ENCODE measurements at places on chromosomes 7 and 10.

- DNase-seq, result no peak
Observed at GRCh38 chr7:18276380-18276779, 219.2 kb upstream of the HDAC9 start.

DNA sequence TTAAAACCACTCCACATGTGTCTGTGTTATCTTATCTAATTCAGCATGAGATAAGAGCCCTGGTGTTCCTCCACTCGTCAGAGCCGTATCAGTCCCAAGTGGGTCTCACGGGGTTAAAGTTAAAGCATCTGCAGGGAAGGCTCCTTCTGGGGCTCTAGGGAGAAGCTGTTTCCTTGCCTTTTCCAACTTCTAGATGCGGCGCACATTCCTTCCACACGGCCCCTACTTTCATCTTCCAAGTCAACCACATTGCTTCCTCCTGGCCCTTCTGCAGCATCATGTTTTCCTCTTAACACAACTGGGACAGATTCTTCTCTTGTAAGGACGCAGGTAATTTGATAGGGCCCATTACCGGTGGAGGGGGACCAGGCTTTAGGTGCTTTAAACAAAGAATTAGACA is 620.1 kb upstream of the DPP6 start:
- no peak for DNase-seq

GRCh38 chr7:14850039-14850438 is 52.5 kb downstream of the DGKB start:
- DNase-seq, result no peak

DNA sequence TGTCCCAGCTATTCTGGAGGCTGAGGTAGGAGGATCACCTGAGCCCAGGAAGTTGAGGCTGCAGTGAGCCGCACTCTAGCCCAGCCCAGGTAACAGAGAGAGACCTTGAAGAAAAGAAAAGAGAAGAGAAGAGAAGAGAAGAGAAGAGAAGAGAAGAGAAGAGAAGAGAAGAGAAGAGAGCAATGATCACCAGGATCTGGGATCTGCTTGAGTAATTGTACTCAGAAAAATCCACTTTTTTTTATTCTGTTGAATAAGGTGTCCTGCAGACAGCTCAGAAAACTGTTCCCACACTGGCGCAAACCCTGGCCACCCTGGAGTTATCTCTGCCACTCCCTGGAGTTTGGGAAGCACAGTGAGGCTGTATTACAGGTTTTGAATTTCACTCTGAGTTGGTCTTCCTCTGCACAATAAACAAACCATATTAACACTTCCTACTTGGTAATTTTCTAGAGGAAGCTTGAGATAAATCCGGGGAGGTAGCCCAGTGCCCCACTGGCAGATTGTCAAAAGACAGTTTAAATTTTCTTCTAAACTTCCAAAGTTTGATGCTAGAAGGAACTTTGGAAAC is 9.6 kb upstream of the OAT start:
- DNase-seq, result no peak

DNA sequence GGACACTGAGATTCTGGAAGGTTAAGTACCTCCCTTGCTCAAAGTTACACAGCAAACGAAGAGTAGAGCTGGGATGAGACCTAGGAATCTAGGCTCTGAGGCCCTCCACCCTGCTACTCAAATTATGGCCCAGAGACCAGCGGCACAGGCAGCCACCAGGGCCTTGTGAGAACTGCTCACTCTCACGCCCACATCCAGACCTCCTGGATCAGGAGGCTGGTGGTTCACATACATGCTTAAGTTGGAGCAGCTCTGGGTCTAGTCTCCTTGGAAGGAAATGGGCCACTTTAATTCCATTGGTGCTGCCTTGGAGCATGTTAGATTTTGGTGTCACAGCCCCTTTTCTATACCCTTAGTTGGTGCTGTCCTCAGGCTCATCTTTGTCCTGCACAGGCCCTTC is 41.9 kb downstream of the ADRA2A start:
- DNase-seq, result no peak

DNA sequence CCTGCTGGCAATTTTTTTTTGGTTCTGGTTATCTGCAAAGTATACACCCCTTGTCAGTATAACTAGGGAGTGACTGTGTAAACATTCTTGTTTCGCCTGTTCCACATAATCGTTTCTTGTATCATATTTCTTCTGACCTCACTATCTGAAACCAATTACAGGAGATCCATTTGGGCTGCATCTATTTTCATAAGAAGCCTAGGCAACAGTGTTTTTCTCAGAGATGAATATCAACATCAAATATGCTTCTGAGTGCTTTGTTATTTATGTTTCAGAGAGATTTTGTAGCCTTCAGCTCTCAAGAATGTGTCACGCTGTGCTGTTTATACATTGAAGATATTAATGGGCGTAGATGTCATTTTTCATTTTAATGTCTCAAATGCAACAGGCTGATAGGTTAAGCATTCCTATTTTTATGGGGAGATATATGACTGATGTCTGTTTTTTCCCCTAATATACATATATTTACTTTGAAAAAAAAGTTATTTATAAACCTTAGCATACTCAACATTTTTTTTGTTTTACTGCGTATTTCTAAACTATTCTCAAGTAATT is 115.5 kb downstream of the FOXP2 start:
- DNase-seq, result no peak

- no peak for DNase-seq
Observed at GRCh38 chr7:30634193-30634626, 39.5 kb downstream of the GARS1 start.
